Stimulated activated CD8-positive, alpha-beta memory T cell treated with anti-CD3 and anti-CD28 coated beads, Interleukin-15, amount 100 ng/mL, for 24 hours (primary cell): ENCODE measurements at places on chromosomes 6 and 20.

- no peak for DNase-seq
Observed at GRCh38 chr6:41088451-41088850, 15.7 kb downstream of the NFYA start.

DNA sequence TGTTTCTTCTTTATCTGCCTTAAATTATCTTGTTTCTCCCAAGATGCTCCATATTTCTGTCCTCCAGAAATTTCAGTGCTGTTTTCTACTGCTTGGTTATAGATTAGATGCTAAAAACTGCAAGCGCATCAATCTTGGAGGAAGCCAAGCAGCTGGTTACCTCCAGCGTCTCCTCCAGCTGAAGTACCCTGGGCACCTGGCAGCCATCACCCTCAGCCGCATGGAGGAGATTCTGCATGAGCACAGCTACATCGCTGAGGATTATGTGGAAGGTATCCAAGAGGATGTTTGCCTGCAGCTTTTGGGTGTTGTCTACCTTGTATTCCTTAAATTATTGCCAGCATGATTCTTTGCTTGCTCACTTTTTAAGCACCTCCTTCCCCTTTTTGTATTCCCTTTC lies 3.8 kb downstream of the ACTR5 start:
- DNase-seq, result no peak

GRCh38 chr20:32664678-32665159 lies 9.0 kb downstream of the C20orf203 start:
- DNase-seq, result no peak

DNA sequence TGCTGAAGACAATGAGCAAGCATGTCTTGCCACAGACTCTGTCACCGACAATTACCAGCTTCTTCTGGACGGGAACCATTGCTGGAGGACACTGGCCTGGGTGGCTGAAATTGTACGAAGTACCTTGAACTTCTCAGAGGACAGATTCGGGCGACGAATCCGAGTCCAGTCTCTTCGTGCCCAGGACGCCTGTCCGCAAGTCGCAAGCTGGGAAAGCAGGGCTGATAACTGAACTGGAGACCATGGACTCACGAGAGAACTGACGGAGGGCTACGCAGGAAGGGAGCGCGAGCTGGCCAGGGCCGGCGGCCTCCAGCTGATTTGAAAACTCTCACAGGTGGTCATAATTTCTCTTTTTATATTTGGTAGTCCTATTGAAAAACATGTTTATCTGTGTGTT lies 1229.5 kb upstream of the MAP3K7 start:
- DNase-seq, result no peak

GRCh38 chr6:153442096-153442495 lies 311.0 kb upstream of the RGS17 start:
- DNase-seq, result no peak

DNA sequence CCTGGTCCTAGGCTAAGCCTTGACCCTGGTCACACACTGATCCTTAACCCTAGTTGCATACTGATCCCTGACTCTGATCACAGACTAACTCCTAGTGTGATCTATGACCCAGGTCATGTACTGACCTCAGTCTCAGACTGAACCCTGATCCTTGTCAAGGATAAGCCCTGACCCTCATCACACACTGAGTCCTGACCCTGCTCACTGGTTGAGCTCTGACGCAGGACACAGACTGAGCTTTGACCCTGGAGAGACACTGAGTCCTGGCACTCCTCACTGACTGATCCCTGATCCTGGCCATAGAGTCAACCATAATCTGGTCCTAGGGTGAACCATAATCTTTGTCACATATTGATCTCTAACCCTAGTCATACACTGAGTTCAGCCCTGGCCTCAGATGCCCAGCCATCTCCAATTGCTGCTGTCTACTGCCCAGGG lies 37.9 kb downstream of the KCNB1 start:
- no peak for DNase-seq

DNA sequence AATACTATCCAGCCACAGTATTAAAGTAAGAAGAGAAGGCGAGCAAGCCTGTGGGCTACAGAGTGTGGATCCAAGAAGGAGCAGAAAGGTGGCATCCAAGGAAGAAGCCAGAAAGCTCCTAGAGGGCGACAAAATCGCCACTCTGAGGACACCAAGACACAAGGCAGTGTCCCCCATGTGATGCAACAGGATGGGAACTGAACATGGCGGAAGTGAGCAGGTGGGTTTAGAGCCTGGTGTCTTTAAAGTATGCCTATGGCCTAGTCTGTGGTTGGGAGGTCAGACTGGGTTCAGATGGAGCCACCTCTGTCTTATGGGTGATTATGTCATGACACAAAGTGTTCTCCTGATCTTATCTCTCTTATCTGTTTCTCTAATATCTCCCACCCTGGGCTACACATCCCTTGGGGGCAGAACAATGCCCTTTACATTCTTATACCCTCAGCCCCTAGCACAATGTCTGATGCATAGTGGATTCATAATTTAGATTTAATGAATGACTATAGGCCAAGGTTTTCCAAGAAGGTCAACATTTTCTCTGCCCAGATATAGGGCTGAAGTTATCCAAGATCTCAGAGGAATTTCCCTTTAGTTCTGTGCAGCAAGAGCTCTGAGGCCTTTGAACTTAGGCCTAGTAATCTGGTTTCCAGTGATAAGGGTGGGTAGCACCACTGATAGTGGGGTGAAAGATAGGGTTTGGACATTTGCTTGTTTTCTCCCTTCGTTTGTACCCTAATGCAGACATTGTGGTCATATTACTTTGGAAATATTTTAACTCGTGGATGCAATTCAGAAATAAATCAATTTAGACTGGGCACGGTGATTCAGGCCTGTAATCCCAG lies 167.3 kb upstream of the AKIRIN2 start:
- no peak for DNase-seq

GRCh38 chr6:47419621-47420020 lies 58.0 kb upstream of the CD2AP start:
- DNase-seq, result no peak

- DNase-seq, result no peak
Observed at GRCh38 chr6:111715321-111715720, 109.6 kb upstream of the TRAF3IP2 start.

GRCh38 chr6:43744491-43744890 lies 25.5 kb upstream of the VEGFA start:
- no peak for DNase-seq

- no peak for DNase-seq
Observed at GRCh38 chr20:38139156-38139912, 25.7 kb downstream of the TGM2 start.

GRCh38 chr20:63087236-63087871 lies 80.6 kb upstream of the BHLHE23 start:
- no peak for DNase-seq

DNA sequence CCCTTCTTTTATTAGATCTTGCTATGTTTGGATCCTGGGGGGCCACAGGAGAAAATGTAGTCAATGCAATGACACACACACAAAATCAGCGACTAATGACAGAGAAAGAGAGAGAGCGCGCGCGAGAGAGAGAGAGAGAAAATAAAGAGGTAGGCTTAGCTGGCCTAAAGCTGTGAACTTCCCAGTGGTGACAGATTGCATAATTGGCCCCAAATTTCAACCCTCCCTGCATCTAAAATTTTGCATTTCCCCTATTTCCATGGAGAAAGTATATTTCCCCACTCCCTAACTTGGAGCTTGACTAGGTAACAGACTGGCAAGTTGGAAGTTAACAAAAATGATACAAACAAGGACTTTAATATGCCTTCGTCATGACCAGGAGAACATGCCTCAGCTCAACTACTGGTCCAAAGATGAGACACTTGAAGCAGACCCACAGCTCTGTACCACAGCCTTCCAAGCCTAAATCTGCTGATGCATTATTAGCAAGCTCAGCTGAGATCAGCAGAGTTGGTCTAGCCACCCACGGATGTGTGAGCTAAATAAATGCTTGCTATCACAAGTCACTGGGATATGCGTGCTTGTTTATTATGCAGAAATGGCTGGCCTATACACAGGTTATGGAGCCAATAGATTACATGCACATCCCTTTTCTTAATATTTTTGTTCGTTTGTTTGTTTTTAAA lies 118.1 kb upstream of the PRDM1 start:
- DNase-seq, result no peak

DNA sequence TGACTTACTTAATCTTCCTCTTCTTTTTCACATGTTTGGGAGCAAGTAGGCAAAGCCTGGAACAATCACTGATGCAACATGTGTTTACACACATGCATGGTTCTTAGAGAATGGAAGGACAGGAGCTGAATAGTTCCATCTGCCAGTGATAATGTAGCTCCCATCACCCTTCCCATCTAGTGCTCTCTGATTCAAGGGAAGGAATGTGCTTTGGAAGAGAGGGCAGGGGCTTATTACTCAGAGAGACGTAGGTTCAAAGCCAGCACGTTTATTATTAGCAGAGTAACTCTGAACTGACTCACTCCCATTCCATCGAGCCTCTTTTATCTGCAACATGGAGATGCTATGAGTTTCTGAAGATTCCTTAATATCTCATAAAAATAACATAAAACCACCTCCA lies 211.9 kb downstream of the GMPR start:
- no peak for DNase-seq

- DNase-seq, result no peak
Observed at GRCh38 chr6:72760114-72760793, 138.4 kb downstream of the KCNQ5 start.

DNA sequence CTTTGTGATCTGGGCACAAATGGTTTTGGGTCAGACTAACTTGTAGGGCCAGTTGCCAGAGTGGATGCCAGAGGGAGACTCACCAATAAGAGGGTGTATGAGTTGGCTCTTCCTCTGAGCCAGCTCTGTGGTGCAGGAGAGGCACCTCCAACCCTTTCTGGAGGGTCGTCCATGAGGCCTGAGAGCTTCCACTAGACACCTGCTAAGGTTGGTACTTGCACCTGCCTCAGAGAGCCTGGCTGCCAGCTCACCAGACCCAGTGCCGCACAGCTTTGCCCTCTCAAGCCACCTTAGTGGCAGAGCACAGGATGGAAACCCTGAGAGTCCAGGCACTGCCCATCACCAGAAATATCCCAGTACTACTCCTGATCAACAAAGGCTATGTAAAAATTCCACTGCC lies 504.3 kb downstream of the EYS start:
- DNase-seq, result no peak

GRCh38 chr20:57582029-57582378 lies 21.1 kb downstream of the PCK1 start:
- no peak for DNase-seq

DNA sequence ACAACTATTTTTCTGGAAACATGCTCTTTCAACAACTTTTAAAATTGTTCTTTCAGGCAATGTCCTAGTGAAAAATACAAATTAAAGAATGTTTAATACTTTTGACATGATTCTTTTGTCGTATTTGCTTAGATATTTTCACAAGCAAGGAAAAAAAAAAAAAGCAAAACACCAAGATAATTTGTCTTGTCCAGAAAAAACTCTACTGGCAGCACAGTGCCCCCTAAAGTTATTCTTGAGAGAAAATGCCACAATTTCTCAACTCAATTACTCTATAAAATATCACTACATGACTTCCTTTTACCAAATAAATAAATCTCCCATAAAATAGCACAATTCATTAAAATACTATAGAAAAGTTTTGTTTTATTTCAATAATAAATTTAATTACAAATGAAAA lies 652.5 kb upstream of the EPHA7 start:
- DNase-seq, result no peak

- DNase-seq, result no peak
Observed at GRCh38 chr6:14762077-14762476, 483.8 kb upstream of the JARID2 start.

DNA sequence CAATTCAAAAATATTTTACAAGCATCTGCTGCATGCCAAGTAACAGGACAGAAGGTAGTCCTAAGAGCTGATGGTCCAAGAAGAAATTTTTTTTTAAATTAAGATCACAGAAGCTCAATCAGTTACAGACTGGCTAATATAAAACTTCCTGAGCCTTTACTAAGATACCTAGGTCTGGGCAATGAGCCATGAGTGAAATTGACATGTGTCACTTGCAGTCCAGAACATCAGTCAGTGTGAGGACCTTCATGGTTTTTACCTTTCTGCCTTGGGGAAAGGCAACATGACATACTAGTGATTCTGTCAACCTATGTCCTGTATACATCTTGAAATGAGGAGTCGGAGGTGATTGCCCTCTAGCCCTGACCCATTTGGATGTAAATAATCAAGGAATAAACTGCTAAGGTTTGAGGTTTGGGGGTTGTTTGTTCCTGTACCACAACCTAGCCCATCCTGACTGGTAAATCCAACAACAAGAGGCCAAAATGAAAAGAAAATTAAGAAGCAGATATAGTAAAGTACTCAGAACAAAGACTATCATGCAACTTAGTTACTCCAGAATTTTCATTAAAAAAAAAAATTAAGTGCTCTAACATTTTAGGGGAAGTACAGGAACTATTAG lies 70.0 kb downstream of the CNKSR3 start:
- no peak for DNase-seq

- no peak for DNase-seq
Observed at GRCh38 chr6:106739387-106739786, 110.0 kb downstream of the QRSL1 start.

GRCh38 chr6:75290136-75290945 lies 5.7 kb upstream of the TMEM30A start:
- no peak for DNase-seq

DNA sequence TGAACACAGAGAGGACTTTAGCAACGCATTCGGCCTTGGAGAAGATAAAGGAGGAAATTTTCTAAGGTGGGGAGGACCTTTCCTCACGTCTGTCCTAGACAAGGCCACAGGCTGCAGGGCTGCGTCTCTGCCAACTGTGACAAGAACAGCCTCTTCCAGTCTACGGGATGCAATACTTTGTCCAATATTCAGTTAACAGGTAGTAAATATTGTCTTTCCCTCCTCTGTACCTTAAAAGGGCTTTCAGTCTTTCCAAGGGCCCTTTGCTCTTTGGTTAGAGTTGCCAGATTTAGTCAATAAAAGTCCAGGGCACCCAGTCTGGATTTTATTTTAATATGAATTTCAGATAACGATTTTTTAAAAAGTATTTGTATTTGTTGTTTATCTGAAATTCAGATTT lies 78.2 kb downstream of the ELOVL4 start:
- DNase-seq, result no peak

- no peak for DNase-seq
Observed at GRCh38 chr6:28336284-28337120, 554 bp upstream of the ZSCAN31 start.

DNA sequence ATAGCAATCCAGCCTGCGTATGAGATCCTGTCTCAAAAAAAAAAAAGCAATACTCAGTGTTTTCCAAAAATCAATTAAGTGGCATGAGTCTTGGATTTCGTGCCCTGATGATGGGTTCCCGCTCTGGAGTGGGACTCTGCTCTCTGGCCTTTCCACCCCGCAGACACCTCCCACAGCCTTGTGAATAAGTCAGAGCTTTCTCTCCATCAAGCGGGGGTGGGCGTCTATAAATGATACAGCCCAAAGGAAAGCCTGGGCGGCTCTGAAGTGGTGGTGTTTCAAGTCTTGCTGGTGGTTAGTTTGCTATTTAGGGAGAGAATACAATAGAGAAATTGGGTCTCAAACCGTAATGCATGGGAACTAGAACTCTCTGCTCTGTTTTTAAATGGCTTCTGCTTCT lies 52.5 kb upstream of the TAGAP start:
- DNase-seq, result no peak
